ENCODE measurements at places on chromosomes 2 and 18. TPM values are rescaled to one million over a fixed set of nuclear protein-coding genes. Genes with fewer than 3 reads are reported as not detected.

Gene OR6B2
- not detected for total RNA-seq

Gene RAX
- total RNA-seq: not detected

Gene INPP5D
- 2.7 TPM for total RNA-seq

Gene IL36G
- not detected for total RNA-seq

Gene ANKRD36B
- 9.3 TPM for total RNA-seq
